Activated naive CD8-positive, alpha-beta T cell treated with anti-CD3 and anti-CD28 coated beads for 36 hours (primary cell): ENCODE measurements at places on chromosomes 5 and 9.

GRCh38 chr9:112273876-112274275, 59.5 kb downstream of the PTBP3 start:
- peaks cover 27% of the 10 kb centered on the region for H3K36me3 ChIP-seq
- H3K4me1 ChIP-seq, result peaks cover 40% of the 10 kb centered on the region
- no peak for DNase-seq
- no peak overlapping the region for H3K4me3 ChIP-seq
- H3K27me3 ChIP-seq, result no peaks in the 10 kb centered on the region
- H3K27ac ChIP-seq, result no peak overlapping the region

DNA sequence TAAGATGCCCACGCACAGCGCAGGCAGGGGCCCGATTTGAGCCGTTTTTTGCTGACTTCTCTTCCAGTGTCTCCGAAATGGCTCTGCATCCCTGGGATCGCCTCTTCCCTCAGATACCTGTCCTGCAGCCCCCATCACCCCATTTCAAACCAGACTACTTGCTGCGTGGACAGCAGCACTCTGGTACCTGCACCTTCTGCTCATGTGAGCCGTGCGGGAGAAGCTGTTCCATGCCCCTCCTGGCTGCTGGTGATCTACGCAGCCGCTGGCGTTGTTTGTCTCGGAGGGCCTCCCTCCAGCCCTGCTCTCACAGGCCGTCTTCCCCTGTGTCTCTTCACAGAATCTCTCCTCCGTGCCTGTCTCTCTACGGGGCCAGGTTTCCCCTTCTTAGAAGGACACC, 13.4 kb downstream of the CEP72 start:
- no peaks in the 10 kb centered on the region for H3K4me1 ChIP-seq
- H3K36me3 ChIP-seq, result peaks cover 11% of the 10 kb centered on the region

GRCh38 chr5:61551637-61552313, 219.7 kb downstream of the ZSWIM6 start:
- H3K4me3 ChIP-seq, result no peak overlapping the region
- peaks cover 3% of the 10 kb centered on the region for H3K27me3 ChIP-seq
- H3K36me3 ChIP-seq, result peaks cover 1% of the 10 kb centered on the region
- no peak for DNase-seq
- H3K4me1 ChIP-seq, result no peaks in the 10 kb centered on the region
- H3K27ac ChIP-seq, result no peak overlapping the region

DNA sequence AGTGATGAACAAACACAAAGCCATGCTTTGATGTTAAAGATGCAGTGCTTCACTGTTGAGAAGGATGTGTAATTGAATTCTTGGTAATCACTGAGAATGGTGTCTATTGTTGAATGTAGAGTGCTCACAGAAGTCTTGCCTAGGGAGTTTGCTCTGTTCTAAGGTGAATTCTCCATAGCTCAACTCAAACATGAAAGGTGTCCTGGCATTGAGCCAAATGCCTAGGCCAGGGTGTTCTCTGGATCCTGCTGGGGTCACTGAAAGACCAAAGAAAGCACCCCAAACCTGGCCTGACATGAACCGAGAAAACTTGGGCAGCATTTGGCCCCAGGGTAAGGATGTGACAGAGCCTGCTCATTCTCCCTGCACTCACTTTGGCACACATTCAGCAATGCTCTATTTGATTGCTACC, 217.3 kb downstream of the ARL15 start:
- H3K36me3 ChIP-seq, result no peaks in the 10 kb centered on the region
- no peak for DNase-seq
- no peak overlapping the region for H3K27ac ChIP-seq
- H3K4me3 ChIP-seq, result no peak overlapping the region
- H3K27me3 ChIP-seq, result no peaks in the 10 kb centered on the region

- H3K4me3 ChIP-seq, result no peak overlapping the region
- no peaks in the 10 kb centered on the region for H3K36me3 ChIP-seq
- no peaks in the 10 kb centered on the region for H3K27me3 ChIP-seq
- H3K4me1 ChIP-seq, result no peaks in the 10 kb centered on the region
- DNase-seq, result no peak
Observed at GRCh38 chr9:29393064-29393463, 1819.8 kb upstream of the C9orf72 start.

GRCh38 chr5:6252581-6252980, 125.8 kb downstream of the MED10 start:
- H3K27ac ChIP-seq, result no peak overlapping the region
- no peaks in the 10 kb centered on the region for H3K36me3 ChIP-seq
- DNase-seq, result no peak
- no peak overlapping the region for H3K4me3 ChIP-seq
- peaks cover 3% of the 10 kb centered on the region for H3K27me3 ChIP-seq
- no peaks in the 10 kb centered on the region for H3K4me1 ChIP-seq

- peaks cover 4% of the 10 kb centered on the region for H3K27me3 ChIP-seq
- no peaks in the 10 kb centered on the region for H3K36me3 ChIP-seq
- H3K4me1 ChIP-seq, result peaks cover 14% of the 10 kb centered on the region
Observed at GRCh38 chr9:111870774-111871498, 25.7 kb upstream of the UGCG start.

- peaks cover 29% of the 10 kb centered on the region for H3K4me1 ChIP-seq
- H3K27me3 ChIP-seq, result no peaks in the 10 kb centered on the region
- peak overlapping the region; percentile 98 for H3K4me3 ChIP-seq
- H3K36me3 ChIP-seq, result peaks cover 50% of the 10 kb centered on the region
- H3K27ac ChIP-seq, result peak overlapping the region; percentile 66
- DNase-seq, result no peak
Observed at GRCh38 chr9:133334161-133334560, 1.8 kb downstream of the SURF6 start.

DNA sequence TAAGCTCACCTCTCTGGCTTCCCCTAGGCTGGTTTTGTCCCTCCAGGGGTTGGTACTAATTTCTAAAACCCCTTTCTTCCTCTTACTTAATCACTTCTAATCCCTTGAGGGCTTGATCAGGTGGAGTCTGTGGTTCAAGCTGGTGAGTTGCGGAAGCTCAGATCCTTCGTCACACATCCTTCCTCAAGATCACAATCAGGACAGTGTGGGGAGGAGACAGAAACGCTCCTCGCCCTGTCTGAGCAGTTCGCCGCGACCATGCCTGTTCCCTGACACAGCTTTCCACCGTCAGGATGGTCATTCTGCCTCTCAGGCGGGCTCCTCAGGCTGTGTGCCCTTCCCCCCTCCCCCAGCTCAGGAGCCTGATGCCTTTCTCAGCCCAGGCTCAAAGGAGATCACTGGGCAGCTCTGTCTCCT, 24.3 kb downstream of the CPLX2 start:
- no peak overlapping the region for H3K27ac ChIP-seq
- peaks cover 21% of the 10 kb centered on the region for H3K4me1 ChIP-seq
- peaks cover 3% of the 10 kb centered on the region for H3K27me3 ChIP-seq
- H3K36me3 ChIP-seq, result no peaks in the 10 kb centered on the region
- H3K4me3 ChIP-seq, result no peak overlapping the region
- DNase-seq, result peak; percentile 14

DNA sequence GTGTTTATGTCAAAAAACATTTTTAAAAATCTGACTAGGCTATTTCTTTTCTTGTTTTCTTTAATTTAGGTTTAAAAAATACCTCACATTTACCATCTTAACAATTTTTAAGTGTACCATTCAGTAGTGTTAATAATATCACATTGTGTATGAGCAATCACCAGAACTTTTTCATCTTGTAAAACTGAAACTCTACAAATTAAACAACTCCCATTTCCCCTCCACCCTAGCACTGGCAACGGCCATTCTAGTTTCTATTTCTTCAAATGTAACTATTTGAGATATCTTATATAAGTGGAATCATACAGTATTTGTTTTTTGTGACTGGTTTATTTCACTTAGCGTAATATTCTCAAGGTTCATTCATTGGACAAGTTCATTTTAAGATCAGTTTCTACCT, 27.7 kb downstream of the PLCXD3 start:
- no peaks in the 10 kb centered on the region for H3K27me3 ChIP-seq
- no peak overlapping the region for H3K27ac ChIP-seq
- H3K36me3 ChIP-seq, result no peaks in the 10 kb centered on the region
- no peaks in the 10 kb centered on the region for H3K4me1 ChIP-seq
- DNase-seq, result no peak
- H3K4me3 ChIP-seq, result no peak overlapping the region

DNA sequence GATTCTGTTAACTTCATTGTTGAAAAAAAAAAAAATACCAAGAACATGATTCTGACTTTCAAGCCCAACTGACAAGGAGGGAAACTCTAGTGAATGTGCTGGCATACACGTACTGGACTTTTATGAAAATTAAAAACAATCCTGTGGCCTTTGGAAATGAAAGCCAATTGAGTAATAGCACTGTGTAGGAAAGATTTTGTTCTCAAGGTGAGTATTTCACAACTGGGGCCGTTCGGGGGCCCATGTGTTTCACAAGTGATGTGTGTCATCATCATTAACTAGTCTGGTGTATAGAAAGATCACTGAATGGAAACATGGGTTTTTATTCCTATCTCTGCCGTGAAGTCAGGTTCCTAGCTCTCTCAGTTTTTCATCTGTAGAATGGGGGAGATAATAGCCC, 605.0 kb upstream of the CLINT1 start:
- H3K27ac ChIP-seq, result peak overlapping the region; percentile 86
- no peaks in the 10 kb centered on the region for H3K36me3 ChIP-seq
- peak; percentile 38 for DNase-seq
- H3K4me3 ChIP-seq, result peak overlapping the region; percentile 11
- peaks cover 20% of the 10 kb centered on the region for H3K4me1 ChIP-seq
- no peaks in the 10 kb centered on the region for H3K27me3 ChIP-seq

DNA sequence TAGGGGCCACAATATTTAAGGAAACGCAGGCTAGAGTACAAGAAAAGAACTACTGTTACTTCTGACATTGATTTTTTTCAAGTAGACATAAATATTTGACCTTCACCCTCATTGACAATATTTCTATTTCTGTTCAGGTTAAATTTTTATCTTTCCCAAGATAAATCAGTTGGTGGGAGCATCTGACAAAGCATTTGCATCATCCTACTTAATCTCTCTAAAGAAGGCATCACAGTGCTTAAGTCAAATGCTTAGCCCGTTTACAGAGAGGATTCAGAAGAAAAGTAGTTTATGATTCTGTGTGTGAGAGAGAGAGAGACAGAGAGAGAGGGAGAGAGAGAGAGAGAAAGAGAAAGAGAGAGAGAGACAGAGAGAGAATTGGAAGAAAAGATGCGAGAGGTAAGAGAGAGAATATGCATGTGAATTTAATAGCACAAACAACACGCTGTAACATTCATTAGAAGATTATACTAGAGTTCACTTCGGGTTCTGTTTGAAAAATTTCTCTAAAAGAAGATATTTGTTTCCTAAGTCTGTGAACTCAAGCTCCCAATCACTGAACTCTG, 1093.3 kb upstream of the CDH6 start:
- no peak overlapping the region for H3K27ac ChIP-seq
- H3K4me1 ChIP-seq, result no peaks in the 10 kb centered on the region
- no peaks in the 10 kb centered on the region for H3K27me3 ChIP-seq

- H3K4me1 ChIP-seq, result no peaks in the 10 kb centered on the region
- no peak overlapping the region for H3K4me3 ChIP-seq
- H3K36me3 ChIP-seq, result no peaks in the 10 kb centered on the region
Observed at GRCh38 chr9:99736291-99736690, 85.4 kb upstream of the NR4A3 start.

DNA sequence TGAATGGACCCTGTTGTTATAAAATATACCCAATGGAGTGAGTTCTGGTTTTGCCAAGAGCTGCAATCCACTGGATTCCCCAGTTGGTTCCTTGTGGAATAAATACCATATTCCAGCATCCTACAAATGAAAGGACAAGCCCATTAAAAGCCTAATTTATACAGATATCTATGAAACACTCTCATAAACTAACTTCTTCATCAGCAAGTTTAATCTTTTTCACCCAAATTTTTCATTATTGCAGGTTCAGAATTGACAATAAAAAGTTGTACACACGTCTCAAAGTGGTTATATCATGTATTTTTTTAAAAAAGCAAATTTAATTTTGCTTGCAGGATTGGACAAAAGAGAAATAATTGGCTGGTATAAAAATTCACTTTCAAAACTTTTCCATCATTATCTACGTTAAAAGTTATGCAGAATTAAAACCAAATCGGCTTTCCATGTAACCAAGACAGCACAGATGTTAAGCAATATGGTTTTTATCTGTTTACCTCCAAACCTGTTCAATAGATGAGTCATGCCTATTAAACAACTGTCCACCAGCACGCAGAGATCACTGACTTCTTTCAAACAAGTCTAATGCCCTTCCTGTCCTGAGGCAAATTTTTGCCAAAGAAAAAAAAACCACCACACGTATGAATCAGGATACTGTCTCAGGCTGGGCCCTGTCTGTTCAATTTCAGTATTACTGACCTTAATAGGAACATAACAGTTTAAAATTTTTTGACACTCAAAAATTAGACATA, 42.5 kb downstream of the CEMIP2 start:
- no peak overlapping the region for H3K4me3 ChIP-seq
- H3K27me3 ChIP-seq, result no peaks in the 10 kb centered on the region
- H3K4me1 ChIP-seq, result peaks cover 10% of the 10 kb centered on the region
- H3K27ac ChIP-seq, result no peak overlapping the region
- peaks cover 38% of the 10 kb centered on the region for H3K36me3 ChIP-seq

DNA sequence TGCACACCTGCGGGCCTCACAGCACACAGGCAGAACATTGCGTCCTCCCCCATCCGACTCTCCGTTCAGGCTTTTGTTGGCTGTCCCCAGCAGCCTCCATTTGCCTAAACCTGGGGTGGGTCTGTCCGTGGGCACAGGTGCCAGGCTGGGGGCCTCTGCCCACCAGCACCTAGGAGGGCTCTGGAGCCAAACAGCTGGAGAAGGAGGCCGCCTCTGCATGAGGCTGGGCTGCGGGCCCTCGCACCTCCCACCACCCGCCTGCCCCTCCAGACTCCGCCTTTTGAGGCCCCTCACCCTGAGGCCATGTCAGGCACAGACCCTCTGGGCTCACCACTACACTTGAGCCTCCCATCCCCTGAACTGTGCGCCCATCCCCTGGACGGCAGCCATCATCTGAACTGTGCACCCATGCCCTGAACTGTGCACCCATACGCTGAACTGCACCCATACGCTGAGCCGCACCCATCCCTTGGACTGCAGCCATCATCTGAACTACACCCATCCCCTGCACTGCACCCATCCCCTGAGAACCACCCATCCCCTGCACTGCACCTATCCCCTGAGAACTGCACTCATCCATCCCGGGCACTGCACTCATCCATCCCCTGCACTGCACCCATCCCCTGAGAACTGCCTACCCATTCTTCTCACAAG, 98.0 kb upstream of the OTULINL start:
- DNase-seq, result no peak
- no peak overlapping the region for H3K4me3 ChIP-seq
- no peak overlapping the region for H3K27ac ChIP-seq
- peaks cover 13% of the 10 kb centered on the region for H3K4me1 ChIP-seq
- no peaks in the 10 kb centered on the region for H3K27me3 ChIP-seq

DNA sequence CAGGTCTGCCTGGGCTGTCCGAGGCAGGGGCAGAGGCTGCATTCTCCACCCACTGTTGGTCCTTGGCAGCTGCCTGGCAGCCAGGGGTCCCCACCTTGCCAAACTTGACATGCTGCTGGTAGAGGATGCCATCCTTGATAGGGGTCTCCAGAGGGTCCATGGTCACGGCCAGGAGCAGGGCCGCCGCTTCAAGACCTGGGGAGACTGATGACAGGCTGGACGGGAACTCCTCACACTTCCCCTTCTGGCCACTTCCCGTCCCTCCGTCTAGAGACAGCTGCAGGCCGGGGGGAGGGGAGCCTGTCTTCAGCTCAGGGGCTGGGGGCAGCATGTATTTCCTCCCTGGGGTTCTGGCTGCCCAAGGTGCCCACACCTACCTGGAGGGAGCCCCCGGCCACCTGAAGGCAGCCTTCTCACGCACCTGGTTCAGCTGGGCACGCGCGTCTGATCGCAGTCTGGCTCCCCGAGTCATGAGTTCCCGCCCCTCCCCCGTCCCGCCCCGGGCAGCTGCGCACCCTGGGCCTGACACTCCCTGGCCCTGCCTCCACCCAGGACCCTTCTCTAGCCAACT, at the start of gene DOK3:
Gene DOK3 (minus strand): TSS at position 446 of the 571 bp plus-strand sequence. CDS start 286 bp downstream, at position 160.
- no peak for DNase-seq
- peaks cover 19% of the 10 kb centered on the region for H3K4me1 ChIP-seq
- no peaks in the 10 kb centered on the region for H3K27me3 ChIP-seq
- H3K27ac ChIP-seq, result peak within 1 kb of the TSS; percentile 51
